CD14-positive monocyte (primary cell): ENCODE measurements at places on chromosomes 13 and 19. TPM values are rescaled to one million over a fixed set of nuclear protein-coding genes. Genes with fewer than 3 reads are reported as not detected.

The MBD3L3 gene
- polyA plus RNA-seq = not detected

The ZNF235 gene
- 0.92 TPM for polyA plus RNA-seq

The SNRPA gene
- polyA plus RNA-seq = 27.9 TPM

The GARIN5A gene
- polyA plus RNA-seq = 0.41 TPM

The HSPB6 gene
- not detected in 2 replicates for polyA plus RNA-seq

- DNase-seq = peak; percentile 100
These were observed at the start of gene YJU2 for GRCh38 chr19:4246767-4247593. Gene YJU2, plus strand, starts transcription at chr19:4247080. Its CDS starts 67 bp downstream, at chr19:4247147.

DNA sequence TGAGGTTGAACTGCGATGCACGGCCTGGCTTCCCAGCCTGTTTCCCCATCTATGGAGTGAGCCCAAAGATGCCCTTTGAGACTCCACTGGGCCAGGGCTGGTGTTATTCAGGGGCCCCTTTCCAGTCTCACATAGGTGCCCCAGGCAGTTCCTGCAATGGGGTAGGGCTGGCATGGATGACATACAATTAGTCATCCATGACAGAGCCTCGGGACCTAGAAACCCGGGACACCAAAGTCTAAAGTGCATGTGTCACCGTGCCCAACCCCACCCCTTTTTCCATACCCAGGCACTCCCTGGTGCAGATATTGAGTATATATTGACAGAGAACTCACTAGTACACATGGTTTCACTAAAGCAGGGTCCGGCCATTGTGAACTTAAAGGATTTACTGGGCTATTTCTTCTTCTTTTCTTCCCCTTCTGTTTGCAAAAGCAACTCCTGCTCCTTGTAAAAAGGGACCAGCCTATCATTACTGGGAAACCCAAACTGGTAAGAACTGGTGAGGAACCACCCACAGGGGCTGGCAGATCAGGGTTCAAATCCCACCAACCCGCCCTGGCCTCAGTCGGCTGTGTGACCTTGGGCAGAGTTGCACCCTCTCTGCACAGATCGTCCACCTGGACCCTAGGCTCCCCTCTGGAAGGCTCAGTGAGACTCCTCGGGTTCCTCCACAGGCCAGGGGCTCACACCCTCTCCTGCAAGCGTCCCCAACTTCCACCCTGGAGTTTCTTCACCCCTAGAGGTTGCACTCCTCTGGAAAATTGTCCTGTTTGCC, 2.7 kb downstream of the B3GNT3 start:
- DNase-seq = peak; percentile 50

DNA sequence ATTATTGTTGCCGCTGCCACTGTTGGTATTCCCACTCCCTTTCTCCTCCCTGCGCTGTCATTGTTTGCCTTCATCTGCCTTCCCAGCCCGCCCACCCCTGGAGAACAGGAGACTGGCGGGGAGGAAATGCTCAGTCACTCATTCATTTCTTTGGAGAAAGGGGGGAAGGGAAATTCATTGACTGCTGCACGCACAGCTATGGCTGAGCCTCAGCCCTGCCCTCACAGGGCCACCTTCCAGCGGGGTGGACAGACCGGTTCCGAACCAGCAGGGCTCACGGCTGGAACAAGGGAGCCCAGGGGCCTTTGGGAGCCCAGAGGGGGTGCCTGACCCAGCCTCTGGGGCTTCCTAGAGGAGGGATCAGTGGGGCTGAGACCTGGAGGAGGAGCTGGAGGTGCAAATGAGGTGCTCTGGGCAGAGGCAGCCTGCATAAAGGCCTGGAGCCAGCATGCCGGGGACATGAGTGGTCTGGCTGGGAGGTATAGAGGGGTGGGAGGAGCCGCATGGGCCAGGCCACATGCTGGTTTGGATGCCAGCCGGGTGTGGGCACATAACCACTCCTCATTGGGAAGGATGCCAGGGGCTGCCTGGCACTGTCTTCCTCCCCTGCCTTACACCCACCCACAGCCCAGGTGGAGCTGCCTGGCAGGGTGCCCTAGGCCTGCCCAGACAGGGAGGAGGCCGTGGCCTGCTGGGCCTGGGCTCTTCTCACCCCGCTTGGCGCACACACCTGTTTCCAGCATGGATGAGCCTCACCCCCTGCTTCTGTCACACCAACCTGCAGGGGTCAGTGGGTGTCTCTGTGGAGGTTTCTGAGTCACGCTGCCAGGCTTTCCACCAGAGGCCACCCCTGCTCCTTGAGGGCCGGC, 26.8 kb downstream of the PPP5C start:
- DNase-seq = no peak

DNA sequence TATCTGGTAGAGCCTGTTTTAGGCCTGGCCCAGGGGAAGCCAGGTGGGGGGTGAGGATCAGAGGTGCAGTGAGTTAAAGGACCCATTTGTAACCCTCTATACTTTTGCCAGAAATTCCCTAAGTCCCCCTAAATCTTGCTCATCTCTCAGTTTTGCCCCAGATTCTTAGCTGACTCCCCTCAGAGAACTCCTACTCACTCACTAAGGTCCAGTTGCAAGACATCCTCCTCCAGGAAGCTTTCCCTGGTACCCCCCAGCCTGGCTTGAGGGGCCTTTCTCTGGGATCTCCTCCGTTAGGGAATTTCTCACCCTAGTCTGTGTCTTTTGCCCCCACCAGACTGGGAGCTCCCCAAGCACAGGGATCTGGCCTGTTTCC, 1.9 kb downstream of the TSKS start:
- DNase-seq = no peak

DNA sequence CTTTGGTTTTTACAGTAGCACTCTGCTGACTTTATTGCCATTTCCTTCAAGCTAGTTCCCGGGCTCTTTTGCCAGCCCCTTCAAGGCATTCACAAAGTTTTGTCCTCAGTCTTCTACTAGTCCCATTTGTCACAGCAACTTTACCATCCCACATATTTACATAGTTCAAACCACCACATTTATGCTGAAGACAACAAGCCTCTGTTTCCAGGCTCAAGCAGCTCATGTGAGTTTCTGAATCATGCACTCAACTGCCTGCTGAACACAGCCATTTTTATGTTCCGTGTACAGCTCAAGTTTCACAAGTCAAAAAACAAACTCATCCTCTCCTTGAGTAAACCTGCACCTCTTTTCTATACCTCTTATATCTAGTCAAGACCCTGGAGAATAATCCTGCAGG, 977.0 kb upstream of the SLC10A2 start:
- no peak for DNase-seq

GRCh38 chr19:40174092-40174491, 17.1 kb upstream of the MAP3K10 start:
- DNase-seq = no peak

GRCh38 chr13:110799246-110800236, 86.0 kb downstream of the ING1 start:
- no peak for DNase-seq

DNA sequence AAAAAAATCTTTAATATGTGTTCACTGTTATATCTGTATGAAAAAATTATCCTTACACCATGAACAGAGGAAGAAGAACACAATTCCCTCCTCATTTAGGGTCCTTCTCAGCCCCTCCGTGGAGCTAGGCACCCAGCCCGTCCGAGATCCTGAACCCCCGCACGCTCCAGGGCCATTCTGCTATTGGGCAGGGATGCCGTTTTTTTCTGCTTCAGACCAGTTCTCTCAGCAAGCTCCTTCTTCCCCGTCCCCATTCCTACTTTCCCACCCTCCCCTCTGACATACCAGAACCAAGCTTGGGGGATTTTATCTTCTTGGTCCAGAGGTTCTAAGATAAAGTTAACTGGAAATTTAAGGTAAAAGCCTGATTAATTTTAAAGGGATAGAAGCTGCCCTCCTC, 36.2 kb downstream of the ATP12A start:
- DNase-seq = no peak

DNA sequence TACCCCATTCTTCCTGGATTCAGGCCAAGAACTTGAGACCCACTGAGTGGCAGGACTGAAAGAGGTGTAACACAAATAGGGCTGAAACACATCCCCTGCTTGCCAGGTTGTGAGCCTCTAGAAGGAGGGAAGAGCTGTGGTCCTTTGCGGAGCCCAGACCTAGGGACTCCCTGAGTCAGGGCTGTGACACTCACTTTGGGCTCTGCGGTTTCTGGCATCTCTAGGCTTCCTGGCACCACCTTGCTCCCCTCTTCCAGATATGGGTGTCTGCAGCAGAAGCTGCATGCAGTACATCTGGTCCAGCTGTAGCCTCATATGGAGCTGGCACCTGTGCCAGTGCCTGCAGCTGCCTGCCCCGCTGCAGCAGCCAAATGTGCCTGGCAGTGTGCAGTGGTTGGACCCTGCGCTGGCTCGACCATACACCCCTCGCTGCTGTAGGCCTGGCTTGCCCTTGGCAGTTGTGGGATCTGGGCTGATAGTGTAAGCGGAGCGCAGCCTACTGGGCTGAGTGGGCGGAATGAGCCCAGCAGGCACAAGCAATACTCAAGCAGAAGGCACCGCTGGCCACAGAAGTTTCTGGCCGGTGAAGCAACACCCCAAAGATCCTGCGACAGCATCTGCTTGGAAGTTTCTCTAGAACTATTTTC, 290.4 kb downstream of the SLITRK6 start:
- DNase-seq = no peak

DNA sequence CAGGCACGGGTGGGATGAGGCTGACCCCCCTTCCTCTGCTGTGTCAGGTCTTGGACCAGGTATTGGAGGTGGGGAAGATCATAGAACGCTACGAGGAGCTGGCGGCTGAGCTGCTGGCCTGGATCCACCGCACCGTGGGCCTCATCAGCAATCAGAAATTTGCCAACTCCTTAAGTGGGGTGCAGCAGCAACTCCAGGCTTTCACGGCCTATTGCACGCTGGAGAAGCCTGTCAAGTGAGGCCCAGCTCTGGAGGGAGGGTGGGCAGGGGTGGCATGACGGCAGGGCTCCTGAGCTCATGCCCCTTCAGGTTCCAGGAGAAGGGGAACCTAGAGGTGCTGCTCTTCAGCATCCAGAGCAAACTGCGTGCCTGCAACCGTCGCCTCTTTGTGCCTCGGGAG, 35.3 kb downstream of the SPTBN4 start:
- no peak for DNase-seq

GRCh38 chr19:1260749-1261537, 8.2 kb upstream of the CIRBP start:
- peak; percentile 97 for DNase-seq

- no peak for DNase-seq
These were observed 118.7 kb downstream of the POSTN start for GRCh38 chr13:37479916-37480315.

DNA sequence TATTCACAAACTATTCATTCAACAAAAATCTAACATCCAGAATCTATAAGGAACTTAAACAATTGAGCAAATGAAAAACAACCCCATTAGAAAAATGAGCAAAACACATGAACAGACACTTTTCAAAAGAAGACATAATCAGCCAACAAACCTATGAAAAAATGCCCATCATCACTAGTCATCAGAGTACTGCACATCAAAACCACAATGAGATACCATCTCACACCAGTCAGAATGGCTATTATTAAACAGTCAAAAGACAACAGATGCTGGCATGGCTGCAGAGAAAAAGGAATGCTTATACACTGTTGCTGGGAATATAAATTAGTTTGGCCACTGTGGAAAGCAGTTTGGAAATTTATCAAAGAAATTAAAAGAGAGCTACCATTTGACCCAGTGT, 487.6 kb downstream of the GPC6 start:
- DNase-seq = no peak

GRCh38 chr19:38735257-38735686, 9.0 kb downstream of the CAPN12 start:
- no peak for DNase-seq

DNA sequence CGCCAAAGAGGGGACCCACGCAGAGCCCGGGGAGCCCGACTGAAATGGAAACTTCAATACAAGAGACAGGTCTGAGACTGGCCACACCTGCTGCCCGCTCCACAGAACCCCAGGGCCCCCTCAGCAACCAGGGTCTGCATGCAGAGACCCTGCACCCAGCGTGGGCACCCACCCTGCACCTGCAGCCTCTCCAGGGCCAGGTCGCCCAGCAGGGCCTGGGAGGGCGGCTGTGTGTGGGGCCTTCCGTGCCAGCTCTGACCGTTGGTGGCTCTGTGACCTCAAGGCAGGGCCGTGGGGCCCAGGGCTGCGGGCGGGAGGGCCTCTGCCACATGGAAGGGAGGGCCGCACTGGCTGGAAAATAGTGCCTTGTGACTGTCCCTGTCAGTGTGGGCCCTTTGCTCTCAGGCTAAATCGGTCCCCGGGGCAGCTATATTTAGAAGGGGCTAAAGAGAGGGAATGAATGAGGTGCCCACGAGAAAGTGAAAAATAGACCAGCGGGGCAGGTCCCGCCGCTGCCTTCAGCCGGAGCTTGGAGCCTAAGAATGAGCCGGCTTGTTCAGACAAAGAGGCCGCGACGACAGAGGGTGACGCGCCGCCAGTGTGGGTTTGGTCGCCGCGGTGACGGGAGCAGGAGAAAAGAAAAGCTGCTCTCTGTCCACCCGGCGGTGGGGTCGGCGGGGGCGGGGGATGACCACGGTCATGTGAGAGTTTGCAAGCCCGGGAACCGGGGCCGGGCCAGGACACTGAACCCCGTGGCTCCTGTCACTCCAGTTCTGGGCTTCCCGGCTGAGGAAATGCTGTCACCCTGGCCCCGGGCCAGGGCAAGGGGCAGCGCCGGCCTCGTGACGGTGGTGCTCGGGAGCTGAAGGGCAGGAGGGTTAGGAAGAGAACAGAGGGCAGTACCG, 70.5 kb downstream of the GADD45B start:
- peak; percentile 63 for DNase-seq

DNA sequence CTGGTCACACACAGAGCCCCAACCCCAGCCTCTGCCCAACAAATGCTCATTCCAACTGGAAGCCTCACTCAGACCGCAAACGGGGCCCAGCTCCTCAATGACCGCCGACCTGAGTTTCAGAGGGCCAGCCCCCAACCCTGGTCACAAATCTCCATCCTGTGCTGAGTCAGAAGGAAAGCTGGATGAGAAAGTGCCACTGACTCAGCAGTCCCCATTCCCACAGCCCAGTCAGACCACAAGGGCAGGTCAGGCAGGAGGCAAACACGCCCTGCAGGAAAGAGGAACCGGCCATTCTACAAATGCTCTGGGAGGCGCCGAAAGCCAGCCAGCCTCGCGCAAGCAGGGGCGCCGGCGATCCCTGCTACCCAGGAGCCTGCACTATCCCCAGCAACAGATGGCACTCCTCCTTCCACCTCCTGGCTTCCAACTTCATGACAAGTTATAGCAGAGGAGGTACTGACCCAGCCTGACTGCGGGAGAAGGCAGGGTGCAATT, 14.1 kb upstream of the PRKD2 start:
- DNase-seq = peak; percentile 88

DNA sequence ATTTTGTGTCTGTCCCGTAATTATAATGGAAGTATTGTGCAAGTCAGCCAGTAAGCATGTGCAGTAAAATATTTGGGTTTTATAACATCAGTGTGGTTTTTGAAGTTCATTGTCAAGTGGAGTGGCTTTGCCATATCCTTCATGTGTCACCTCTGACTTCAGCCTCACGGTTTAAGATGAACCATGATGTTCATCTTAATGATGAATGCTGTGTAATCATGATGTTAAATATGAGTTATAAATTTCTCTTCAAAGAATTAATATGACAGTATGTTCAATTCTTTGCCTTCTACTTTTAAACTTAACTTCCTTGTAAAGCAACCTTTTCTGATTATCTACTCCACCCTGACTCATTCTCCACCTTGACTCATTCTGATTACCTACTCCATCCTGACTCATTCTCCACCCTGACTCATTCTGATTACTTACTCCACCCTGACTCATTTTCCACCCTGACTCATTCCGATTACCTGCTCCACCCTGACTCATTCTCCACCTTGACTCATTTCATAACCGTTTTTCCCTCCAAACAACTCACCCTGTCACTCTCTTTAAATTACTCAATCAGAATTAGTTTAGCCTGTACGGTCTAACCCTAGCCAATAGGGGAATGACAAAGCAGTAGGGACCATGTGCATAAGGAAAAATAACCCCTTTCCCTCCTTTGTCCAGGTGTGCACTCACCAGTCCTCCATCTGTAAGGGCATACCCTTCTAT, 50.3 kb upstream of the ANKRD10 start:
- DNase-seq = peak; percentile 67

GRCh38 chr13:74068471-74068870, 65.7 kb downstream of the KLF12 start:
- DNase-seq = no peak
